ENCODE measurements at places on chromosomes 4 and X. TPM values are rescaled to one million over a fixed set of nuclear protein-coding genes. Genes with fewer than 3 reads are reported as not detected.

PSAPL1 gene
- total RNA-seq, result not detected

CDX4 gene
- 0.50 TPM for total RNA-seq

- DNase-seq, result peak; percentile 33
Observed at GRCh38 chrX:41558531-41558930, 111.4 kb downstream of the NYX start.

GRCh38 chr4:168564023-168564422 lies 67.2 kb downstream of the PALLD start:
- no peak for DNase-seq

GRCh38 chr4:40199999-40200874 lies 3.4 kb downstream of the RHOH start:
- no peak for DNase-seq

DNA sequence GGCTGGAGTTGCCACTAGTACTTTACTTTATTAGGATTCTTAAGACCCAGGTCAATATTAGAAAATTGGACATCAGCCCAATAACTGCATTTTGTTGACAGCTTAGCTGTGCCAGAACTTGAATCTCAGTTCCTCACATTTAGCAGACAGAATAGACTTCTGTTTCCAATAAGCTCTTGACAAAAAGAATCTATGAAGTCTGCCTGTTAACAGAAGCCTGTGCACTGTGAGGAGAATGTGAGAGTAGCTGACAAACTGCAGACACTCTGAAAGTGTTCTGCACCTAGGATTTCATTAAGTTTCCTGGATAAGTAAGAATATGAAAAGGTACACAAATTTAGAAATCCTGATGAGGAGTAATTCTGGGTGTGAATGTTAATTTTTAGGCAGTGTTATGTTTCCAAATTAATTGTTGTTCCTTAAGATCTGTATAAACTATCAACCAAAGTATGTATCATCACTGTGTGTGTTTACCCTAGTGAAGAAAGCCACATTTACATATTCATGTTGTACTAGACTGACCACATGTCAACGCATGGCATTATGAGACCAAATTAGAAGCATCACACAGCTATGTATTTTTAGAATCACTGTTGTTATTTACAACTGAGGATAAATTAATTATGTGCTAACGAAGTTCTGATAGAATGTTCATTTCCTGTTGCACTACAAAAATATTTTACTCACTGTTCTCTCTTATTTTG lies 756.4 kb upstream of the IGFBP7 start:
- DNase-seq, result no peak

Measured in GM23338 (cell line).